ENCODE measurements at places on chromosomes 5 and 9.
A peak's percentile ranks its signal among the peaks of the same experiment; 100 is the strongest.

- no peak for DNase-seq
Observed at GRCh38 chr5:141617682-141618029, 1.1 kb downstream of the DIAPH1 start.

- DNase-seq = no peak
Observed at GRCh38 chr5:133144245-133144981, 92.6 kb downstream of the HSPA4 start.

- no peak for DNase-seq
Observed at GRCh38 chr5:135873831-135874230, 21.8 kb downstream of the IL9 start.

GRCh38 chr9:34982361-34982760 lies 7.2 kb upstream of the DNAJB5 start:
- no peak for DNase-seq

GRCh38 chr9:105678163-105678562 lies 15.9 kb downstream of the TAL2 start:
- no peak for DNase-seq

DNA sequence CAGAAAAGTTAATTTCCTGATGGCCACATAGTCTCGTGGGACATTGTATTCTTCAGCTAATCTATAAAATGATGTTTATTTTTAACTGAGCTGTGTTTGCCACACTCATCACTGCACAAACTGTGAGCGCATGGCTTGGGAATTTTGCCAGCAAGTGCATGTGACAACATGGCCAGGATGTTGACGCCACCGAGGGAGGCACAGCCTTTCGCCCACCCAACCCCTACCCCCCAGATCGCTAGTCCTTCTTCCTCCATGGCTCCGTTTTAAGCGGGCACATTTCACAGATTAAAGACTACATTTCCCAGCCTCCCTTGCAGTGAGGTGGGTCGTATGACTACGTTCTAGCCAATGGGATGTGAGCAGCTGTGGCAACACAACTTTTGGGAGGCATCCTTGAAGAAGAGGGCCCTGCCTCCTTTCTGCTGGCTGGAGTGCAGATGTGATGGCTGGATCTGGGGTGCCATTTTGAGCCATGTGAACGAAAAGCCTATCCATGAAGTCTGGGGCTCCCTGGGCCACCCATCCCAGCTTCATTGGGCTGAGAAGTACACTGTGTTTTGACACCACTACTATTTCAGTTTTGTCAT lies 7.9 kb downstream of the NRARP start:
- peak; percentile 41 for DNase-seq

- DNase-seq = no peak
Observed at GRCh38 chr9:121901616-121902015, 191.5 kb downstream of the TTLL11 start.

DNA sequence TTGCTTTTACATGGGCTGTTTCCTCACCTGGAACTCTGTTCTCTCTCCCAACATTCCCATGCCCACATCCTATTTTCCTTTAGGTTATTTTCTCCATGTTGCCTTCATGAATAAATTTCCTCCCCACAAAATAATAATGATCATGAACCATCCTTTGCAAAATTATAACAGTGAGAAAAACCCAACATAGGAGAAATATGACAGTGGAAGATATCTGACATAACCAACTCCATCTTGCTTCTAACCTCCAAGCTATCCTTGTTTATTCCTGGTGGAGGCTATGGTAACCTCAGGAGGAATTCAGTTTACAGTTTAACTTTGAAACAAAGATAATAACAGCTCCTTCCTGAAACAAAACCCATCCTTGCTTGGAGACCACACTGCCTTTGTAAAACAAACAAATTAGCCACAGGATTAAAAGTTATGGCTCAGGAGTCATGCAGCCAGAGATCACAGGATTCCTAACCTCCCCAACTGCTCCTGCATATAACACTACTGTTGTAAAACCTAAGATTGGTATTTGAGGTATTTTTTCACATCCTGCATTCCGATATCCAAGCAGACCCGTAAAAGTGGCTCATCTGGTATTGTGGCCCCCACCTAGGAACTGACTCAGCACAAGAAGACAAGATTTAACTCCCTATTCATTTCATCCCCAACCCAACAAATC lies 212.4 kb downstream of the TRIM32 start:
- DNase-seq = no peak

- DNase-seq = no peak
Observed at GRCh38 chr5:124980163-124980941, 233.9 kb upstream of the ZNF608 start.

GRCh38 chr5:34037726-34038125 lies 5.3 kb downstream of the C1QTNF3 start:
- no peak for DNase-seq

- no peak for DNase-seq
Observed at GRCh38 chr9:13862654-13863053, 451.3 kb downstream of the NFIB start.

DNA sequence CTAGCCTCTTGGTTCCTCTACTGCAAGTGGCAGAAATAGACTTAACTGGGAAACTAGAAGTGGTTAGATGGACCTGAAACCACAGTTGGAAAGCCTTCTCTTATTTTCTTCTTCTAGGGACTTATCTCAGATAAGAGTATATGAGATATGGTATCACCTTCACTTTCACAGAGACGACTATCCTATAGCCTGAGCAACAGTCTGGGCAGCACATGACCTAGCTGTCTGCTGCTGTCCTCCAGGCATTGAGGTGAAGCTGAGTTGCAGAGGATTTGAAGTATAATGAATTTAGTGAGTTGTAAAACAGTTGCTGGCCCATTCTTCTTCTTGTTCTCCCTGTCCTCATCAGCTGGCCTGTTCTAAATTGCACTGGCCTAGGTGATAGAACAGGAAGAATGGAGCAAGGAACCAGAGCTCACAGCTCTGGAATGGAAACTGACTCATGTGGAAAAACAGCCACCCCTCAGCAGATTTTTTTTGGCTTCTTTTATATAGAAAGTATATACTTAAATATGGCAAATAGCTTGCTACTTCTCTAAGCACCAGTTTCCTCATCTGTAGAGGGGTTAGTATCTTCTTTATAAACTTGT lies 27.8 kb downstream of the RECK start:
- DNase-seq = no peak

DNA sequence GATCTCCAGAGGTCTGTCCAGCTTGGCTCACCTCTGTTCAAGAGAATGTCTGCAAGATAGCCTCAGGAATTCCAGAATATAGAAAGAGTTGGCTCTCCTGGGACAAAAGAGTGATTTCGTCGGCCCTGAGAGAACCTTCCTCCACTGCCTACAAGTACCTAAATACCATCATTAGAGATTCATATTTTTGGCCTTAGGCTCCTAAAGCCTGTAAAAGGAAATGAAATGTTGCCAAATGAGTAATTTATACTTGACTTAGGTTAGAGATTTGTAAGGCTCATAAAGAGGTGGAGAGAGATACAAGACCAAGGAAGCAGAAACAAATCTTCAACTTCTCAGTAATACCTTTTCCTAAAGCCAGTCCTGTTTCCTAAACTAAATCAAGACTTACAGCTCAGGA lies 146.2 kb downstream of the CCDC192 start:
- no peak for DNase-seq

GRCh38 chr9:127991757-127992274 lies 11.0 kb upstream of the EEIG1 start:
- DNase-seq = no peak
